Common myeloid progenitor, CD34-positive (primary cell): ENCODE measurements at places on chromosomes 7 and 10.

GRCh38 chr7:112201411-112201810, 4.8 kb downstream of the DOCK4 start:
- no peak for DNase-seq

- no peak for DNase-seq
These were observed 30.5 kb upstream of the YAE1 start for GRCh38 chr7:39535720-39536119.

GRCh38 chr7:113122744-113123143, 4.4 kb upstream of the SMIM30 start:
- no peak for DNase-seq

- DNase-seq = no peak
These were observed 36.3 kb downstream of the POT1 start for GRCh38 chr7:124893140-124893827.

DNA sequence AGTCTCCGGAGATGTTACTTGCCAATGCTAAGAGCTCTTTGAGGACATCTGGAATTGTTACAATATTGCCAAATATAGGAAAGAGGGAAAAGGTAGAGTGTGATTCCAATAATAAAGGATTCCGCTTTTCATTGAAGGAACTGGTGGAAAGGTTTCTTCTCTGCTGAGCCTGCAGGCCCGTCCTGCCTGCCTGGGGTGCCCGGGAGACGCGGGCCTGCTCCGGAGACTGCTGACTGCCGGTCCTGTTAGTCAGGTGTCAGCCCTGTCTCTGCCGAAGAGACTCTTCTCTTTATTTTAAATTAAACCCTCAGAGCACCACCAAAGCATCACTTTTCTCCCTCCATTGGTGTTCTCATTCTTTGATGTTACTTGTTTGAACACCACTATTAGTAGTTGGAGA, 2.2 kb downstream of the EGFR start:
- DNase-seq = no peak

- no peak for DNase-seq
These were observed 551.8 kb downstream of the DNAJB6 start for GRCh38 chr7:157888579-157888978.

- DNase-seq = no peak
These were observed 2.5 kb downstream of the DYNC2I1 start for GRCh38 chr7:158858592-158859503.

GRCh38 chr10:8437896-8438295, 383.4 kb downstream of the GATA3 start:
- no peak for DNase-seq

DNA sequence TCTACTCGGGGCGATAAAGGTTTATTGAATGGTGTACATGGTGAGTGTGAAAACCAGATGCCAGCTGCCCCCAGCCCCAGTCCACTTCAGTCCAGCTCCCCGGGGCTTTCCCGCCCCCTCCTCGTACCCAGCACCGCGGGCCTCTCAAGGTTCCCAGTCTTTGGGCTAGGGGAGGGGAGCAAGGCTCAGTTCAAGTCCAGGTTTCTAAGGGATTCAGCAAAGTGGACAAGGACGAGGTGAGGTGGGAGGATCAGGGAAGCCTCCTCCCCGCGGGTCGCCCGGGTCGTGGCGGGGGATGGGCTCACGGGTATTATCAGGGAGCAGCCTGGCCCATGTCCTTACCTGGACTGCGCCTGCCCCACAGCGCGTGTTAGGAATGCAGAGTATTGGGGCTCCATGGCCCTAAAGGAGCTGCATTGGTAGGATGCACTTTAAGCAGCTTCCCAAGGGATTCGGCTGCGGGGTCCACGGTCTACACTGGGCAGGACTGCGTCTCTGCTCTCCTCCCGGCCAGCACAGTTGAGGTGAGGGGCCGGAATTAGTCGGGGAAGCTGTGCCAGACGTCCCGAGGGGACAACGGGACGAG, 541 bp upstream of the PFKFB3 start:
- no peak for DNase-seq

GRCh38 chr10:75403144-75403938, 1.8 kb upstream of the ZNF503 start:
- peak; percentile 59 for DNase-seq

DNA sequence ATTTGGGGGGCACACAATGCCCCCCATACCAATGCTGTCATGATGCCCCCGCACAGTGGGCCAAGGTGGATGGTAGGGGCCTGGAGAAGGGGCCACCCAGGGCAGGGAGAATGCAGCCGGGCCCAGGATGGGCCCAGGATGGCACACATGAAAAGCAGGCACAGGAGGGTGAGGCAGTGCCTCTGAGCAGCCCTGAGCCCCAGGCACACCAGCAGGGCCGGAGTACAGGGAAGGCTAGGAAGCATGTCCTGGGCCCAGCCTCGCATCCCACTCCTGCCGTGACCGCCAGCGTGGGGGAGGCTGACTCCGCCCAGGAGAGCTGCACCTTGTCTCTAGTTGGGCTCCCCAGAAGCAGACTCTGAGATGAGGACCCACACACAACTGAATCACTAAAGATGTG, 59.3 kb upstream of the TMEM72 start:
- DNase-seq = no peak

DNA sequence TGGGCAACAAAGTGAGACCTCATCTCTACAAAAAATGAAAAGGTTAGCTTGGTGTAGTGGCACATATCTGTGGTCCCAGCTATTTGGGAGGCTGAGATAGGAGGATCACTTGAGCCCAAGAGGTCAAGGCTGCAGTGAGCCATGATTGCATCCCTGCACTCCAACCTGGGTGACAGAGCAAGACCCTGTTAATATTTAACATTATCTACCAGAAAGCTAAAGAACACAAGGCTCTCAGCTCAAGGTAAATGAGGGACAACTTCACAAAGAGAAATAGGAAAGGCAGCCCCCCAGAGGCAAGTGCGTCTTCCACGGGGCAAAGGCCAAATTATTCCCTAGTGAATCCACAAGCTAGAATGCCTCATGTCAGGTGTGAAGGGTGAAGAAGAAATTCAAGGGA, 109.6 kb upstream of the PFKP start:
- DNase-seq = no peak

- no peak for DNase-seq
These were observed 359.4 kb downstream of the GALNT17 start for GRCh38 chr7:71491336-71491735.

DNA sequence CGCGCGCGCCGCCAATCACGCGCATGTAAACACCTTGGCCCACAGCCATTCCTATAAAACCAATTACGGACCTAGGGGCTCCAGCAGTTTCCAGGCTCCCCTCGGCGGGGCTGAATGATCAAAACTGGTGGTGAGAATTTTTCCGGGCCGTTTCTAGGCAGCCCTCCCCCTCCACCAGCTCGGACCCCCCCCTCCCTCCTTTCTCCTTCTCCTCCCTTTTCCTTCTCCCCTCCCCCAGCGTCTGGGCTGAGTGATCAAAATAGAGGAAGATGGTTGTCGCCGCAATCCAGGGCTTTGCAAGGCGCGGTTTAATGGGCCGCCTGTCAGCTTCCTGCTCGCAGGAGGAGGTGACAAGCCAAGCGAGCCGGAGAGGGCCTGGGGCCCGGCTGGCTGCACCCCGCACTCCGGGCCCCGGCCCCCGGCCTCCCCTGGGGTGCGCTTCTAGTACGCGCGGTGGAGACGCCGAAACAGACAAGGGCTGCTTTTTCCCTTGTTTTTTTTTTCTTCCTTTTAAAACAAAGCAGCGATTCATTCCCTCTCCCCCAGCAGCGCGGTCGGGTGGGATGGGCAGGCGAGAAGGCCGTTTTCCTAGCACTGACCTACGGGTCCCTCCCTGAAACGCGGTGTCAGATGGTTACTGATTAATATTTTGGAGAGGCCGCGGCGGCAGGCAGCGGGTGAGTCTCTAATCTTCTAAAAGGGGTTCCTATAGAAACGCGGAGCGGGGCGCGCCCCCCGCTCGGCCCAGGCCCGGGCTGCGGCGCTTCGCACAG, 528 bp upstream of the TNRC18 start:
- peak; percentile 99 for DNase-seq

- DNase-seq = no peak
These were observed 215.8 kb downstream of the ZMYND11 start for GRCh38 chr10:350981-351501.
